ENCODE measurements at places on chromosomes 2 and 18. TPM values are rescaled to one million over a fixed set of nuclear protein-coding genes. Genes with fewer than 3 reads are reported as not detected.

The ANO7 gene
- 1.8 TPM for total RNA-seq

The RAPH1 gene
- total RNA-seq, result 11.2 TPM

The SFTPB gene
- not detected for total RNA-seq

The SLC9A2 gene
- total RNA-seq, result 0.06 TPM

The TWIST2 gene
- total RNA-seq, result 1.7 TPM

The SPRED2 gene
- 13.5 TPM for total RNA-seq

The NEB gene
- total RNA-seq, result 0.53 TPM

The SERPINE2 gene
- total RNA-seq, result 19.6 TPM

The C18orf32 gene
- total RNA-seq, result 72.4 TPM

The AQP12B gene
- total RNA-seq, result not detected

The ZNF892 gene
- 15.4 TPM for total RNA-seq

The TMEFF2 gene
- total RNA-seq, result 1.7 TPM

Measured in neural progenitor cell (in vitro differentiated cells).